ENCODE measurements at places on chromosomes 3 and 15.

DNA sequence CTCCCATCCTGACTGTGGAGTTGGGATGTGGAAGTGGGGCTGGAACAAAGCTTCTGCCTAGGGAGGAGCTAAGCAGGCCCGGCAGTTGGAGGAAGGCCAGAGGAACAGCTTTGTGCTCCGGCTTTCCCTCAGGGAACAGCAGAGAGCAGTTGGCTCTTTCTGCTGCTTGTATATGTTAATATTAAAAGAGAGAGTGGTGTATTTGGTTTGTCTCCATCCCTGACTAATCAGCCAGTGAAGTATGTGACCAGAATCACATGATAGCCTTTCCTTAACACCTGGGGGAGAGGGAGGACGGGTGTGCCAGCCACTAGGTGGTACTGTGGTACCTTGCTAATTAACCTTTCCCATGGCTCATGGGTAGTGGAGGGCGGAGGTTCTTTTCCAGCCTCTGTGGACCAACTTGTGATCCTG lies 10.0 kb downstream of the EIF2B5 start:
- DNase-seq: no peak

- no peak for DNase-seq
Observed at GRCh38 chr15:66142285-66142684, 111.3 kb downstream of the MEGF11 start.

DNA sequence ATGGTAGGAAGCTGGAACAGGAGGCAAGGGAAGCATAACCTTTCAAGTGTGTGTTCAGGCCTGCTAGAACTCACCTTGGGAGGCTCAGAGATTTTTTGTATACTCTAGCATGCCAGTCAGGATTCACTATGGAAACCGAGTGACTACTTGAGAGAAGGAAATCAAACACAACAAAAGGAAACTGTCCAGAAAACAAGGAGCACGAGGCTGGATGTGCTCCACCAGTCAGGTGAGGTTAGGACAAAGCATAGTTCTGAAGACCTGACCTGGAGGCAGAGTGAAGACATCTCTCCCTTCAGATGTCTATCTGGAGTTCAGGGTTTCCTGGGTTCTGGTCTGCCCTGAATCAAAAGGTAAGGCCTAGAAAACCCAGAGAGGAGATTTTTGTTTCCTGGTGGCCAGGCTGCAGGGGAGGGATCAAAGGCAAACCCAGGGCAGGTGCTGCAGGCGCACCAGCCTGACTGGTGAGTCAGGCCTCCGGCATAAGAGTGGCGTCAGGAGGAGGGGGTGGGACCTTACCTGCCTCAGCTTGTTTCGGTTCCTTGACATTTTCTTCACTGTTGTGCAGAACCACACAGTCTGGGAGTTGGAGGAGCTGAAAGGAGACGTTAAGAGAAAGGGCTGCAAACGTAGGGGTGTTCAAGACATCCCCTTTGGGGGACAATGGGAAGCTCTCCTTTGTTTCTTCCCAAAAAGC lies 52.2 kb upstream of the OSBPL11 start:
- no peak for DNase-seq

DNA sequence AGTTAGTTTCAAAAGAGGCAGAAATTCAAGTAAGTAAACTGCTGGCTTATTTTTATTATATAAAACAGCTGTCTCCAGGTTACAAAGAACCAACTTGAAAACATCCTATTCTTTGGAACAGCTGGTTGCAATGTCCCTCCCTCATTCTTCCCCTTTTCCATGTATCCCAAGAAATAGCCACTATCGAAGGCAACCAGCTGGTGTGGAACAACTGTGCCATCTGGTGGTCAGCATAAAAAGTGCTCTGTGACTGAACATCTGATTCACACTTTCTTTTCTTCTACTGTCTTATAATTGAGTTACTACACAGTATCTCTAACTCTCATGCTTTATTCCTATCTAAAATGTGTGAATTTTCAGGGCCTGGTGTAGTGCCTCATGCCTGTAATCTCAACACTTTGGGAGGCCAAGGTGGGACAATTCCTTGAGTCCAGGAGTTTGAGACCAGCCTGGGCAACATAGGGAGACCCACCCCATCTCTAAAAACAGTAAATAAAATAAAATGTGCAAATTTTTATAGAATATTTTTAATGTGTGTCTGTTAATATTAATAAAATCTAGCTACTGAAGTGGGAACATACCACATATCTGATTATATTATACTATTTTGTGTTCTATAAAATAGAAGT lies 9.6 kb downstream of the OSBPL11 start:
- peak; percentile 70 for DNase-seq

- DNase-seq: no peak
Observed at GRCh38 chr15:96326328-96327154, 4.0 kb upstream of the NR2F2 start.

- no peak for DNase-seq
Observed at GRCh38 chr15:36753173-36753572, 173.7 kb downstream of the CDIN1 start.

- DNase-seq: no peak
Observed at GRCh38 chr3:109098079-109098644, 19.8 kb downstream of the MORC1 start.

DNA sequence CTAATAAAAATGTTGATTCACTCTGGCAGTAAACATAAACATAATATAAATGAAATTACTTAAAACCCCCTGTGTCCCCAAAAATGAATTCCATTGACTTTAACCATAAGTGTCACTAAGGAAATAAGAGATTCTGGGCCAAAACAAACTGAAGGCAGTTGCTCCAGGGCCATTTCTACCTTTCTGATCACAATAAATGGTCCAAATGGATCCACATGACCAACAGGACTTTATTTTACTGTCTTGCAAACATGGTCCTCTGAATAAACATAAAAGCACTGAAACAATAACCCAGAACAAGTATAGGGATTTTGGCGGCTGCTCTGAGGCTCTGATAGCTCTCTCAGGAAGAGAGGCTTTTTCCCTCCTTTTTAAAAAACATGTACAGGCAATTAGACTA lies 77.3 kb downstream of the ETFA start:
- DNase-seq: no peak

- no peak for DNase-seq
Observed at GRCh38 chr3:116032176-116032575, 408.9 kb downstream of the GAP43 start.

DNA sequence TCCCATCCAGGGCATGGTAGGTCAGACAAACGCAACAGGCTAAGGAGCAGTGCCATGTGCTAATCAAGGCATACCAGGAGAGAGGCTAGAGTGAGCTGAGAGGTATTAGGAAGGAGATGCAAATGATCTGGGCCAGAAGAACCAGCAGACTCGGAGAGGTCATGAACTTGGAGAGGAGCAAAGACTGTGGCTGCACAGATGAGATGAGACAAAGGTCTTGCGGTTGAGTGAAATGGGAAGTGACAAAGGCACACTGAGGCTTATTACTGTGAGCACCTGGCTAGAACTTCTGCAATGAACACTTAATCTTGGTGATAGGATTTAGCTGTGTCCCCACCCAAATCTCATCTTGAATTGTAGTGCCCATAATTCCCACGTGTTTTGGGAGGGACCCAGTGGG lies 380.2 kb downstream of the ULK4 start:
- DNase-seq: no peak

- no peak for DNase-seq
Observed at GRCh38 chr3:140166861-140167599, 232.0 kb downstream of the CLSTN2 start.

DNA sequence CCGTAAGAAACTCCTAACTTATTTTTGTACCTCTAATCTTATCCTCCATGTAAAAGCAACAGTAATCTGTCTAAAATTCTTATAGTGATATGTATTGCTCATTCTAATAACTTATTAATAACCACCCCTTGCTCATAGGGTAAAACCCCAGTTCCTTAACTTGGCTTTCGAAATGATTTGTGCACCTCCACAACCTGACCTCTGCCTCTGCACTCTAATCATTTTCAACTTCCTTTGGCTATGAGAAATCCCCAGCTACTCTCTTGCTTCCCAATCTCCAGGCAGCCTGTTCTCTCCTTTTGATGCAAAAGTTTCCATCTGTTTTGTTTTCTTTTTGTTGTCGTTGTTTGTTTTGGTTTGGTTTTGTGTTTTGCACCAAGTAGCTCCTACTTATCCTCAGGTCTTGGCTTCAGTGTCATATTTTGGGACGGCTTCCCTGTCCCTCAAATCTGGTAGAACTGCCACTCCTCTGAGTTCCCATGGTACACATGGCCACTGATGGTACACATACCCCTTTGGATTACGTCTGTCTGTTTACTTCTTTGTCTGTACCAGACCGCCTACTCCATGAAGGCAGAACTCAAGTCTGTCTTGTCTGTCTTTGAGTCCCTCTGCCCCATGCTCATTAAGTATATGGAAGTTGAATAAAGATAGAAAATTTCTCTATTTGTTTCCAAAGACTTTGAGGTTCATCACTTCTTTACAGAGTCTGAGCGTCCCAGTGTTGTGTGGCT lies 105.6 kb upstream of the TGFBR2 start:
- no peak for DNase-seq

GRCh38 chr15:25705433-25706115 lies 157.6 kb downstream of the ATP10A start:
- DNase-seq: peak; percentile 34

GRCh38 chr15:29401644-29402043 lies 132.0 kb upstream of the NSMCE3 start:
- no peak for DNase-seq

GRCh38 chr3:74000725-74001124 lies 376.0 kb upstream of the PDZRN3 start:
- no peak for DNase-seq
